ENCODE measurements at places on chromosomes 16 and 17.
A peak's percentile ranks its signal among the peaks of the same experiment; 100 is the strongest.

DNA sequence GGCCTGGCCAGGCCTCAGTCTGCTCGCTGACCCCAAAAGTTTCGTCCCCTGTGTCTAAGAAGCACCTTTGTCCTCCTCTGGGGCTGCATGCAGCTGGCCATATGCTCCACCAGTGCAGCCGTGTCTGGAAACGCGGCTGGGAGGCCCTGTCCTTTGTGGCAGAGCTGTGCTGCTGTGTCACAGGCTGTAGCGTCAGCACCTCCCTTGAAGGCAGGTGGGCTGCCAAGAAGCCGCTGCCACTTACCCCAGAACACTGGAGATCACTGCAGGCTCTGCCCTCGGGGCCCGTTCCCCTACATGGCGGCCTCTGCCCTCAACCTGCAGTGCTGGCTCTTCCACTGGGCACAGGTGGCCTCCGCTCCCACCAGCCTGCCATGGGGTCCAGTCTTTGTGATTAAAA is 15.7 kb upstream of the MC1R start:
- no peak for DNase-seq

- DNase-seq = no peak
Observed at GRCh38 chr17:82970818-82971590, 108.4 kb upstream of the METRNL start.

- no peak for DNase-seq
Observed at GRCh38 chr17:4534928-4535666, 20.1 kb downstream of the MYBBP1A start.

GRCh38 chr16:76943921-76944320 is 247.1 kb upstream of the MON1B start:
- no peak for DNase-seq

DNA sequence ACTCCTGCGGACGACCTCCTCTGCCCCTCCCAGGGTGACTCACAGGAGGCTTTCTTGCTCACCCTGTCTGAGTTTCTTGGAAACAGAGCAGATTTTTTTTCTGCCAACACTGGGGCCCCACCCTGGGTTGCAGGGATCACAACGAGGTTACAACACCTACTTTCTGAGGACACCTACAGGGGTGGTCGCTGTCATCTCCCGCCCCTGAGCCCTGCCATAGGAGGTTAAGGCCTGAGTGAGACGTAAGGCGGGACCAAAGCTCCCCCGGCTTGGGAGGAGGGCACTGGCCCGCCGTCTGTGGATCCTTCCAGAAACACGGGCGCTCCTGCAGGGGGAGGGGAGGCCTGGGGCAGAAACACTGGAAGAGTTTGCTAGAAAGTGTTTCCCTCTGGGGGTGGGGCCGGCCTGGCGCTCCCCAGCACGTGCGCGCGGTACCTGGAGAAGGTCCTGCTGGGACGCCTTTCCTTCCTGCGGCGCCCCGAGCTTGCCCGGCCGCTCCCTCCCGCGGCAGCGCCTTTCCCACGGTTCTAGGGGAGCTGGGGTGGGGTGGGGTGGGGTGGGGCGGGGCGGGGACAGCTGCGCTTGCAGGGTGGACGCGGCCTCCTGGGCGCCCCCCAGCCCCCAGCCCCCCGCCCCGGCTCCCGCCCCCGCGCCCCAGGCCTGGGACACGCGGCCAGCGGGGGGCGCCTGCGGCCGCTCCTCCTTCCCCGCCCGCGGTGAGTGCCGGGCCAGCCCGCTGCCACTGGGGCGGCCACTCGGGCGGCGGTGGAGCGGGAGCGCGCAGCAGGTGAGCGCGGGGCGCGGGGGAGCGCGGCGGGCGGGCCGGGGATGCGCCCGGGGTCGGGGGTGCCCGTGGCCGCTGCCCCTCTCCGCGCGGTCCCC is 20.7 kb upstream of the ADCY7 start:
- peak; percentile 16 for DNase-seq

DNA sequence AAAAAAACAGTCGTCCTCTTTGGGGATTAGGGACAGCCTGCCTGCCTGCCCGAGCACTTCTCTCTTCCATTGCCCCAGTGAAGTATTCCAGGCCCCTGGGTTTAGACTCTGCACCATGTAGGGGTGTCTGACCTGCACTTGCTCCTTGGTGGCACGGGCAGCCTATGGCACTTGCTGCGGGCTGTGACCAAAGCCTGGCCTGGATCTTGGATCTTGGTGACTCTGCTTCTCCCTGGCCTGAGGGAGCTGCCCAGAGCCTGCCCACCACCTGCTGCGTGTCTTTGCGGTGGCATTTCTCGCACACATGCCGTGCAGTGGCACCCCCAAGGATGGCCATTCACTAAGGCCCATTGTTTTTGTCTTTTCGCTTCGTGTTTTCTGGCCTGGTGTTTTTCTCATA is 6.1 kb upstream of the STH start:
- DNase-seq = no peak

DNA sequence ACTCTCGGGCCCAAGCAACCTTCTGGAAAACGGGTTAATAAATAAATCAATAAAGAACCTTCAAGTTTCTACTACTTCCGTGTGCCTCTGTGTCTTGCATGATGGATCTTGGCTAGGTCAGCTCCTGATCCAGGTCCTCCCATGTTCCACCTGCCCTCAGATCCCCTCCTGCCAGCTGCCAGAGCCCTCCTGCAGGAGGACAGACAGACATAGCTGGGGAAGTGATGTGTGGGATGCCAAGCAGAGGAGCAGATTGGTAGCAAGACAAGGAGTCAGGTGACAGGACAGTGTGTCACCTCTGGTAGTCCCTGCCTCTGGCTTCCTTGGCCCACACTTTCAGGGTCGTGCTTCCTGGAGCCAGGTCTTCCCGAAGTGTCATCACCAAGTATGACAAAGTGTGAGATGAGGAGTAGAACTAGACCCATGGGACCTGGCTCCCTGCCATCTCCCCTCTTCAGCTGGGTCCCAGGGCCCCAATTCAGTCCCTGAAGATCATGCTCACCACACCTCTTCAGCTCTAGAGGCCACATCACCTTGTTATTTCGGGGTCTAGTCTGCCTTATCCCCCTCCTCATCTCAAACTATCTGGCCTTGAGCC is 1.0 kb upstream of the EPN3 start:
- no peak for DNase-seq

- DNase-seq = no peak
Observed at GRCh38 chr16:72108353-72109102, 14.9 kb downstream of the DHX38 start.

DNA sequence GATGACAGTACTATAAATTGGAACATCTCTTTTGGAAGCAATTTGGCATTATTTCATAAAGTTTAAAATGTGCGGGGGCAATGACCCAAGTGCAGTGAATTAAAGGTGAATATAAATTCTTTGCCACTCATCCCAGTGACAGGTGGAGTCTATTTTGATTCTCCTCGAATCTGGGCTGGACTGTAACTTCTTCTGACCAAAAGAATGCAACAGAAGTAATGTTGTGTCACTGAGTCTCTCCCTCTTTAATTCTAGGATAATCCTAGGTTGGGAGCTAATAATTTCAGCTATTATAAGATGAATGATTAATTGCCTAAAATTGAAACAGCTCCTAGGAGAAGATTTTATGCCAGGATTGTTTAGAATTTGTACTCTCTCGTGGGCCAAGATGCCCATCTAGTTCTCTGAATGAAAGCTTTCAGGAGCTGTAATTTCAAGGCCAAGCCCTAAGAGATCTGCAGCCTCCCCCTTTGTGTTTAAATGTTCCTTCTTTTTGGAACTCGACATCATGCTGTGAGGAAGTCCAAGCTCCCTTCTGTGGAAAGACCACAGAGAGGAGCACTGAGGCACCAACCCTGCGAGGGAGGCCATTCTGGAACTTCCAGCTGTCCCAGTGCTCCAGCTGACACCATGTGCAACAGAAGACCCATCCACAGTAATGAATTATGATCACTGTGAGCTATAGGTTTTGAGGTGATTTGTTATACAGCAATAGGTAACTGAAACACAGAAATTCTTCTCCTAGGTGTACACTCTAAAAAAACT is 208.1 kb downstream of the COPRS start:
- no peak for DNase-seq

- DNase-seq = no peak
Observed at GRCh38 chr16:20648436-20648835, 49.0 kb downstream of the ACSM1 start.

GRCh38 chr16:10579965-10580882 is at the start of gene EMP2:
TSS of gene EMP2 (minus strand) at chr16:10580598. CDS start at chr16:10547617, 32,981 bp downstream.
- peak; percentile 35 for DNase-seq

DNA sequence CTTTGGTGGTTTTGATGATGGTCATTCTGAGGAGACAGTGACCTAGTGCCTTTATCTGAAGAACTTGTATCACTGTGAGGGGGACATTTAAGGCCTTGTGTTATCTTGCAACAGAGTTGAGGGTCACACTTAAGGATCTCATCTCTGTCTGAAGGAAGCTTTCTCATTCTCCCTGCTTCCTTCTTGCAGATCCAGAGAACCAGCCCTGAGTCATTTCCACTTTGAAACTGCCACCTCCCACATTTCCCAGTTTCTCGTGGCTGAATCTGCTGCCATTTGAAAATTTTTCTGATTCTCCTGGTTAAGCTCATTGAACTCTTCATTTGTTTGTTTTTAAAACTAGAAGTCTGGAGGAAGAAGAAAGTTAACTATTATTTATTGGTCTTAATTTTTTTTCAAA is 190.2 kb upstream of the CDH11 start:
- no peak for DNase-seq

DNA sequence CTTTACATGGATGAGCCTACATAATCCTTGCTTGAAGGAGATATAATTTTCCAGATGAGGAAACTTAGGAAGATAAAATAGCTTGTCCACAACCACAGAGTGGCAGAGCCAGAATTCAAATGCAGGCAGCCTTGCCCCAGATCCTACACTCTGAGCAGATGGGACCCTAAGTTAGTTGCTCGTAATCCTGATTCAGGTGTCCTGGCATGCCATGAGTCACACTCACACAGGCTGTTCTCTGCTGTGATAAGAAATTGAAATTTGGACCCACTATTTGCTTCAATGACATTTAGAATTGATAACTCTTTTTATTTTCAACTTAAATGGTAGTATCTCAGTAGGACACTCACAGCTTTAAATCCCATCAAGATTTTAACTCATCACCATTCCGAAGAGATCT is 150.7 kb upstream of the CACNG5 start:
- DNase-seq = no peak

DNA sequence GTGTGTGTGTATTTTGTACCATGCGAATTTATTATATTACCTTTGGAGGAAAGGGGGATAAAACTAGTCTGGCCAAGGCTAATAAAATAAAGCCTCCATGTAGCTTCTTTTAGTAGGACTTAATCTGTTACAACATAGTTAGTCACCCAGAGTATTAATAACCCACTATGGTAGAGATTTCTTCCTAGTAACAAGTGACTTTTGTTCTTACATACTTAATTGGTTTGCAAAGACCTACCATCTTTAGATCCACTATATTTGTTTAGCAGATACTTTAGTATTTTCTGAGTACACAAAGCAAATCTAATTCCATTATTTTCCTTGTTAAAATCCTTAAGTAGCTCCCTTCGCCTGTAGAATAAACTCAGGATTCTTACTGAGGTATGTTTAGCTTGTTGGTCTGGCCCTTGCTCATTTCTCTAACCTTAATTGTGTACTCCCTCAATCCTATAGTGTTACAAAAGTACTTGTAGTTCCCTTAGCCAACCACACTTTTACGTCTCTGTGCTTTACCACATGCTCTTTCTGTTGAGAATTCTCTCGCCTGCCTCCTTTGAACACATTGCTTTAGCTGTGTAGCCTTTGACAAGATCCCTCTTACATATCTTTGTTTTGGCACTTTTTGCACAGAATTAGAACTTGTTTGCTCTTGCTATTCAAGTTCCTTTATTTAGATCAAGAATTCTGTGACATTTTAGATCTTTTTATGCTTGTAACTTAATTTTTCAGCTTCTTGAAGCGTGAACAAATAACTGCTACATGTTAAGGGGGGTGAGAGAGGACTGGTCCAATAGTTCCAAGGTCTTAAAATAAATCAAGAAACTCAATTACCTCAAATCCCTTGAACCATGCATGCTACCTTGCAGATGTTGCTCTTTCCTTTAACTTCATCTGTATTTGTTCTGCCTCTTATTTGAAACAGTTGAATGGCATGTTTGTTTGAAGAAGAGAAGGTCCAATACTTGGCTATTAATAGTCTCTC is 23.8 kb downstream of the CLTC start:
- DNase-seq = no peak

- peak; percentile 52 for DNase-seq
Observed at GRCh38 chr16:1331712-1332617, 1.5 kb upstream of the BAIAP3 start.

GRCh38 chr17:59402760-59403159 is 71.3 kb downstream of the YPEL2 start:
- no peak for DNase-seq

DNA sequence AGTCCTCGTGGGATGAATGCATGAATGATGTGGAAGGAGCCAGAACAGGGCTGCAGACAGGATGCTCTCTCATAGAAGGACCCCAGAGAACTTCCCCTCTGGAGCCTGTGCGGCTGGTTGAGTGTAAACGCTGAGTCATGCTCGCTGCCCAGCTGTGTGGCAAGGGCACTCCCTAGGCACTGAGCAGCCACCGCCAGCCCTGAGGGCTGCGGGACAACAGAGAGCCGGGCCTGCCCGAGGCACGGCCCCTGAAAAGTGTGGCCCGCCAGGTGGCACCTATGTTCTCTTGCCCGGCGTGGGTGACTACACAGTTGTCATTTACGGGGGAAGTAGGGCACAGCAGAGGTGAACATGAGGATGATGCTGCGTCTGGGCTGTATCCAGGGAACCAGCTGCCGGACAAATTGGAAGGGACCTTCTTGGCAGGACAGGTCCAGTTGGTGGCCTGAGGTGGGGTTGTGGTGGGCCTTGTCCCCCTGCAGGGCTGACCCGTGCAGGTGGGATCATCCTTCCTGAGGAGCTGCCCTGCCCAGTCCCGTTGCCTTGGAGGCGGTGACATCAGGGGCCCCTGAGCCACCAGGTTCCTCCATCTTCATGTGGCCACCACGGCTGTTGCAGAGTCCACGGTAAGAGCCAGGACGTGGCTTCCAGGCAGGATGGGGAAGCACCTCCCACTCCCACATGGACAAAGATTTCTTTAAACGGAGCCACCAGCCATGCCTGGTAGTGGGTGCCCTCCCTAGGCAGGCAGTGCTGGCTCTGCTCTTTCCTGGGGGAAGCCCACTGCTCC is 94.8 kb upstream of the CBX4 start:
- no peak for DNase-seq

GRCh38 chr17:78573955-78574354 is 3.2 kb downstream of the DNAH17 start:
- DNase-seq = peak; percentile 33

- DNase-seq = no peak
Observed at GRCh38 chr16:3872216-3872895, 8.2 kb downstream of the CREBBP start.

DNA sequence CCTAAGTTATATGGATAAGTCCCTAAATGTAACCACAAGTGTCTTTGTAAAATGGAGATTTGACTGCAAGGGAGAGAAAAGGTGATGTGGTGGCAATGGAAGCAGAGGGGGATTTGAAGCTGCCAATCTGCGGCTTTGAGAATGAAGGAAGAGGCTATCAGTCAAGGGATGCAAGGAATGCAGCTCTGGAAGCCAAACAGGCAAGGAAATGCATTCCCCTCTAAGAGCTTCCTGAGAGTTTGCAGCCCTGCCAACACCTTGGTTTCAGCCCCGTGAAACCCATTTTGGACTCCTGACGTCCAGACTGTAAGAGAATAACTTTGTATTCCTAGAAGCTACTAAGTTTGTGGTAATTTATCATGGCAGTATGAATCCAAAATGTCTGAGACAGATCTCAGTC is 167.3 kb upstream of the MPHOSPH6 start:
- no peak for DNase-seq

All from NCI-H1930 (cell line).